SK-MEL-5 (cell line): ENCODE measurements at places on chromosomes 3 and 15. TPM values are rescaled to one million over a fixed set of nuclear protein-coding genes. Genes with fewer than 3 reads are reported as not detected.

GRCh38 chr3:172853921-172854666, 103.6 kb downstream of the ECT2 start:
- no peak for DNase-seq

DNA sequence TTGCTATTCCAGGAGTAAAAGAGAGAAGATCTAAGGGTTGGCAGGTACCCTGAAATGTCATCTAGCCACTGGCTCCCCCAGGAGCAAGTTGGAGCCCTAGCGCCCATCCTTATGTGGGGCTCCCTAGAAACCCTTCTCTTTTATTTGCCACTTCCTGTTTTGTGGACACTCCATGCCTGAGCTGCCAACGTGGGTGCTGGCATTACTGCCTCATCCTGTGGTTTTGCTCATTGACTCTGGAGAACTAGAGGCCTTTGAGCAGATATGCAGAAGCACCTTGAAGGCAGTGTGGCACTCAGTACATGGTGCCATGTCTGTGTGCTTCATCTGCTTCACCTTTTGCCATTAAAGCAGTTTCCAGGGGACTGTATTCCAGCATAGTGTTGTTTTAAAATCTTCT, 8.1 kb downstream of the EDEM1 start:
- DNase-seq: no peak

GPR62 gene
- not detected in 2 replicates for total RNA-seq

GRCh38 chr3:45978006-45978761, 17.4 kb downstream of the FYCO1 start:
- no peak for DNase-seq

- DNase-seq: no peak
These were observed 769 bp downstream of the C2CD4A start for GRCh38 chr15:62067448-62068044.

KNG1 gene
- not detected in 2 replicates for total RNA-seq

DNA sequence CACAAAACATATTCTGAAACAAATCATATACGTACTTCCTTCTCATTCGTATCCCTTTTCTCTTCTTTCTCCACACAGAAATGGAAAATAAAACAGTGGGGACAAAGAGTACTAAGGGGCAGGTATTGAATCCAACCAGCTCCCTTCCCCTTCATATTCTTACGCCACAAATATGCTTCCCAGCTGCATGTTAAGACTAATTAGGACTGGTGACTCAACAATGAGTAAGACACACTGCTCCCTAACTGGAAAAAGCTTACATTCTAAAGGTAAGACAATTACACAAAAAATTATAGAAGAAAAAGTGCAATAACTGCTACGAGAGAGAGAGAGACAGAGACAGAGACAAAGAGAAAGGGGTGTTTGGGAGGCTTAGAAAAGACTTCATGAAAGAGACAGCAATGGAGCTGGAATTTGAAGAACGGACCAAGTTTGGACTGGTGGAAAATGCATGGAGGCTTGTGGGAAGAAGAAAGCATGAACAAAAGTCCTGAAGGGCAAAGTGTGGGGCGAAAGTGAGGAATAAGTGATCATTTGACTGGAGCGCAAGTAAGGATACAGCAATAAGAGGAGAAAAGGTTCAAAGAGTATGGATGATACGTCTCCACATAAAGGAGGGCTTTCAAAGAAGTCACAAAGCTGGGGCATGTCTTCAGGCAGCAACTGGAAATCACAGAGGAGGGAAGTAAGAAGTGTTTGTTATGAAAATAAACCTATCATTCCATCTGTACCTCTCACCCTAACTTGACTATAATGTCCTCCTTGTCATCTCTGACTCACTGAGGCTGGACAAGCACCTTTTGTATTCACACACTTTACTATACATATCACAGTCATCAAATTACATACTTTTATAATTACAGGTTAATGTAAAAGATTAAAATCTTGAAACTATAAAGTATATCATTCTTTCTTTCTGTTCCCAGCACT, 49.2 kb downstream of the RYK start:
- peak; percentile 53 for DNase-seq

- no peak for DNase-seq
These were observed 32.2 kb upstream of the TAMM41 start for GRCh38 chr3:11878837-11879236.

DNA sequence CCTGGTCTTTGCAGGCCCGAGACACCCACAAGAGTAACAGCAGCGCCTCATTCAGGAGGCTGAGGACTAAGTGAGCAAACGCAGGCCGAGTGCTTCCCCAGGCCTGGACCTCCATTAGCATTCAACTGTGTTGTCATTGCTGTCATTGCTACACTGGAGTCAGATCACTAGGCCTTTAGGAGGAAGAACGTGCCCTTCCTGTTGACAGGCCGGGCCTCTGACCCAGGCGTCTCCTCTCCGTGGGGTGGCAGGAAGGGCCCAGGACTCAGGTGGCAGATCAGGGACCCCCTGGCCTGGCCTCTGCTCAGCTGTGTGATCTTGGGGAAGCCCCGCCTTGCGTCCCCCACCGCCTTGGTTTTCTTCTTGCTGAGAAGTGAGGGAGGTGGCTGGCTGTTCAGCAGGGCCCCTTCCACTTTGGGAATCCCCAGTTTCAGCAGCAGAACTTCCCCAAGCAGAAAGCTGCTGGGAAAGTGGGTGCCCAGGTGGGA, 19.1 kb downstream of the ZDHHC19 start:
- DNase-seq: no peak

NRROS gene
- 3.2 and 6.2 TPM in 2 replicates for total RNA-seq

DNA sequence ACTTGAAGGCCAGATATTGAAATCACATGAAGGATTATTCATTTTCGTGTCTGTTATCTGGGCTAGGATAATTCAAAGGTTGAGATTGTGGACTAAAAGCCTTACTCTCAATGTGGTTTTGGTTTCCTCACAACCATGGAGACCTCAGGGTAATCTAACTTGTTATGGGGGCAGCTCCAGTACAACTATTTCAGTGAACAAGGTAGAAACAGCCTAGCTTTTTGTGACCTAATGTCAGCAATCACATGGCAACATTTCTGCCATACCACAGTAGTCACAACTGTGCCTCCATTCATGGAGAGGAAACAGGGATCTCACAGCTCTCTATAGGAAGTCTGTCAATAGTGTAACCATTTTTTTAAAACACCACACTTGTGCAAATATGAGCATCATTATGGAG, 62.4 kb upstream of the RARB start:
- DNase-seq: peak; percentile 86

DNA sequence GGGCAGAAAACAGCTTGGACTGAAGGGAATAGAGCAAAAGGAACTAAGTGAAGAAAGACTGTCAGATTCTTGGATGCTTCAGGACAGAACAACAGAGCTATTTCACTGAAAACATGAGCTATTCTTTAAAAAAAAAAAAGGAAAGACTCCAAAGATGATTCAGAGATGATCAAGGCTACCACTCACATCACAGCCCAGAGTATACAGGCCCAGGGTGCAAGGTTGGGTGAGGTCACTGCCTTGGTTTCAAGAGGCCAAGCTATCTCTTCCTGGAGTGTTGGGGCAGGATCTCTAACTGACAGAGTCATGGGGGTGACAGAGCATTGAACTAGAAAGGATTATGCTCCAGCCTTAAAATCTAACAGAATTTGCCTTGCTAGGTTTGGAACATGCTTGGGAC, 118.1 kb downstream of the AGBL1 start:
- no peak for DNase-seq

SLCO3A1 gene
- total RNA-seq: 1.7 and 2.5 TPM in 2 replicates

DUOX2 gene
- 0.03 TPM in 2 replicates for total RNA-seq

CTXN2 gene
- total RNA-seq: not detected in 2 replicates

DAZL gene
- total RNA-seq: not detected in 2 replicates

- no peak for DNase-seq
These were observed 94.6 kb upstream of the PLXNA1 start for GRCh38 chr3:126888186-126888760.

DNA sequence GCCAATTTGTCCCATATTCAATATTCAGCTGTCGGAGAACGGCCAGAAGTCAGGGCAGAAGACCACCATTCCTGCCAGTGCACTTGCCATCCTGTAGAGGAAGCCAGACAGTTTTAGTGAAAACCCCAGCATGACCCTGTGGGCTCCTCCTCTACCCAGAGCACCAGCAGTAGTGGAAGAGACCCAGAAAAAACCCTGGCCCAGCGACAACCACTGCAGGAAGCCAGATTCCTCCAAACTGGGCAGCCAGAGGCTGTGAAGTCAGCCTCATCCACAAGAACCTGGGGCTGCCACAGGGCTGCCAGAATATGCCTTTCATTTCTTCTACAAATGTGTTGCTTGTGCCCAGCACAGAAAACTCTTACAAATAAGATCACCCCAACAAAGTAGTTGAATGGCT, 67.3 kb downstream of the HMCES start:
- no peak for DNase-seq

DNA sequence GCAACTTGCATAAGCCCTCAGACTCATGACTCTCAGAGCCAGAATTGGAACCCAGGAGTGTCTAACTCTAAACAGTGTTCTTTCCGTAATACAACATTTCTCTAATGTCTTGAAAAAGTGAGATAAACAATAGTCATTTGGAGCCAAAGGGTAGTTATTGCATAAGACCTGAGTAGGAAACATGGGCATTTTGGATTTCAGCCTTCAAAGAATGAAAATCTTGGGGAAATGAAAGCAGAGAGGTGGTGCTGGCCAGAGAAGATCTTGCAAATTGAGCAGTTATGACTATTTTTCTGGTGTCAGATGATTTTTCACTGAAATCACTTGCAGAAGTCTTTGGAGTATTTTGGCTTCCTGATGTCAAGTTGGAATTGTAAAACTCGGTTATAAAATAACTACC, 379.4 kb downstream of the DIPK2A start:
- no peak for DNase-seq

DNA sequence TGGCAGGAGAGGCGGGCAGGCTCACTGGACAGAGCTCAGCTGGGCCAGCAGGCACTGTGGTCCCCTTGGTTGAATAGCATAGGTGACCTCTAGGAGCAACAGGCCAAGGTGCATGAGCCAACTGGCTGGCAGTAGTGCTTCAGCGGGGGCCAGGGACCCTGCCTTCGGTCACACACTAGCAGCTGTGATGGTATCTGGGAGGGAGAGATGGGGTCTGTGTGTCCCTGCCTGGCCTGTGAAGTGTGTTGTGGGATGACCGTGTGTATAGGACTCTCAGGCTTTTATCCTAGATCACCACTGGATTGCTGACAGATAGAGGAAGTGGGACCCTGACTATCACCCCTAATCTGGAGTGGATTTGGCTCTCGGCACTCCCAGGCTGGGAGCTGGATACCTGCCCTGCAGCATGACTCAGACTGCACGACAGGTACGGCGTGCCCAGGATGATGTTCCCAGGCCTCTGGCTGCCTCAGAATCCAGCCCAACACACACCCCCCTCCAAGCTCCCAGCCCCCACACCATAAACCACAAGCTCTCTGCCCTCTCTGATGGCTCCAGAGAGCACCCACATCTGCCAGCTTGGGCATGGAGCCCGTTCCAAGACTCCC, 7.8 kb downstream of the RPS17 start:
- DNase-seq: no peak

- DNase-seq: no peak
These were observed 2.1 kb downstream of the CMC1 start for GRCh38 chr3:28243424-28244106.

- no peak for DNase-seq
These were observed 328.8 kb upstream of the THBS1 start for GRCh38 chr15:39252134-39252470.

TEX55 gene
- not detected in 2 replicates for total RNA-seq

DNA sequence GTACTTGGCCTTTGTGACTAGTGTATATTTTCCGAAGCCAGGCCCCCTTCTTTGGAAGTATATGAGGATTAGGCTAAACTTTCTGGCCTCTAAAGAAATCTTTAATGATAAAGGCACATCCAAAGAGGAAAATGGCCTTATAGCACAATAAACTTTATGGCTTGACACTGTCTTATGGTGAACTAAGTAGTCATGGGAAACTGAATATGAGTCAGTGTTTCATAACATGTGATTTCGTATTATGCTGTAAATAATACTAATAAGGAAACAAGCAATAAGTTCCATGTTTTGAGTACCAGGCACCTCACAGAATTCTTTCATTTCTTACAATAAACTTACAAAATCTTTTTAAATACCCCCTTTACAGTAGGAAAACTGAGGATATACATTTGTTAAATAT, 8.2 kb downstream of the ZPLD1 start:
- no peak for DNase-seq

FSTL1 gene
- total RNA-seq: 61.1 and 69.2 TPM in 2 replicates

TADA3 gene
- 74.0 and 75.7 TPM in 2 replicates for total RNA-seq

FES gene
- total RNA-seq: 0.16 TPM in 1 of 2 replicates, not detected in the other

DNA sequence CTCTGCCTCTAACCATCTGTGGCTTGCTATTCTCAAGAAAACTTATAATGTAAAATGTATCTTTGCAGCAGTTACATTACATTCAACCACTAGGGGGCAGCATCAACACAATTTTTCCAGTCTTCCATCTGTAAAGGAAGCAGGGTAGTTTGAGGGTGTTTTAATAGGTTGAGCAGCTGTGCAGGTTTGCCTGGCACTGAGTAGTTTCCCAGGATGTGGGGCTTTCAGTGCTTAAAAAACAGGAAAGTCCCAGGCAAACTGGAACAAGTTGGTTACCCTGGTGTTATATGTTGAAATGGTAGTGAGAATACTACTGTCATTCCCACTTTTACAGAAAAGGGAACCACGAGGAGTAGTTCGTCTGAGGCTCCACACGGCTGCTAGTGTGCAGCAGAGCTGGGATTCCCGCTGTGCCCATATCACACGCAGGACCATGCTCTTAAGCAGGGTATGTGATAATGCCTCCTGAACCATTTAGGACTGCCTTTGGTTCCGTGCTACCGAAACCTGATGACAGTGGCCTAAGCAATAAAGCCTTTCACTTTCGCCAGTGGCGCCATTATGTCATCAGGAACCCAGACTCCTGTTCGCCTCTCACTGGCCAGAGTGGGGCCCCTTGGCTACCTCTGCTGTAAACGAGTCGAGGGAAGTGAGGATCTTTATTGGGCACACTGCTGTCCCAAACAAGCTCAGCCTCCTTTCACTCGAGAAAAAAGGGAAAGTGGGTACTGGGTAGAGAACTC, 64.7 kb upstream of the ZBTB38 start:
- DNase-seq: peak; percentile 86

GRCh38 chr3:106590216-106590615, 721.4 kb upstream of the CBLB start:
- no peak for DNase-seq

GRCh38 chr3:43195115-43195498, 89.2 kb upstream of the POMGNT2 start:
- DNase-seq: no peak

- no peak for DNase-seq
These were observed 189.4 kb upstream of the CHRNA7 start for GRCh38 chr15:31840849-31841476.

GRCh38 chr3:63685340-63685739, 32.9 kb downstream of the SNTN start:
- no peak for DNase-seq

- DNase-seq: no peak
These were observed 1.8 kb downstream of the TMEM115 start for GRCh38 chr3:50357481-50357880.

RPUSD2 gene
- 13.7 and 17.9 TPM in 2 replicates for total RNA-seq

DNA sequence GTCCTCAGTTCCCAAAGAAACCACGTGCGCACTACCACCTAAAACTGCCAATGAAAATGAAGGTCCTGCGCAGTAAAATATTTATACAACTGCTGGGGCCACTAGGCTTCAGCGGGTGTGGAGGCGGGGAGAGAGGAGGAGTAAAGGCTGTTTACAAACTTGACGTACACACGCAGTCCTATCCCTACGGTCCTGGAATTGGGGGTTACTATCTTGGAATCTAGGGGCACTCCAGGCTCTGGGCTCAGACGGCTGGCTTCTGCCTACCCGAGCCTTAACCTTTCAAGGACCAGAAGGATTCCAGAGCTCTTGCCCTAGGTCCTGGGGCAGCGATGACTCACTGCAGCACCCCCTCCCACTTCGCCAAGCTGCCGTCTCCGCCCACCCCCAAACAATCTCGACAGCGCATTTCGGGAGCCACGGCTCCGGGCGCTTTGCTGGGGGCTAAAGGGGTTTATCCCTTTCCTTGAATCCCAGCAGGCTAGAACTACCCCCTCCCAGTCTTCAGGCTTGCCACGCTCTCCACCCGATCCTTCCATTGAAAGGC, 3.0 kb downstream of the ADAMTS9 start:
- no peak for DNase-seq
